Suprapubic skin (tissue), 4 donors: ENCODE measurements at places on chromosomes 3 and 15.

DNA sequence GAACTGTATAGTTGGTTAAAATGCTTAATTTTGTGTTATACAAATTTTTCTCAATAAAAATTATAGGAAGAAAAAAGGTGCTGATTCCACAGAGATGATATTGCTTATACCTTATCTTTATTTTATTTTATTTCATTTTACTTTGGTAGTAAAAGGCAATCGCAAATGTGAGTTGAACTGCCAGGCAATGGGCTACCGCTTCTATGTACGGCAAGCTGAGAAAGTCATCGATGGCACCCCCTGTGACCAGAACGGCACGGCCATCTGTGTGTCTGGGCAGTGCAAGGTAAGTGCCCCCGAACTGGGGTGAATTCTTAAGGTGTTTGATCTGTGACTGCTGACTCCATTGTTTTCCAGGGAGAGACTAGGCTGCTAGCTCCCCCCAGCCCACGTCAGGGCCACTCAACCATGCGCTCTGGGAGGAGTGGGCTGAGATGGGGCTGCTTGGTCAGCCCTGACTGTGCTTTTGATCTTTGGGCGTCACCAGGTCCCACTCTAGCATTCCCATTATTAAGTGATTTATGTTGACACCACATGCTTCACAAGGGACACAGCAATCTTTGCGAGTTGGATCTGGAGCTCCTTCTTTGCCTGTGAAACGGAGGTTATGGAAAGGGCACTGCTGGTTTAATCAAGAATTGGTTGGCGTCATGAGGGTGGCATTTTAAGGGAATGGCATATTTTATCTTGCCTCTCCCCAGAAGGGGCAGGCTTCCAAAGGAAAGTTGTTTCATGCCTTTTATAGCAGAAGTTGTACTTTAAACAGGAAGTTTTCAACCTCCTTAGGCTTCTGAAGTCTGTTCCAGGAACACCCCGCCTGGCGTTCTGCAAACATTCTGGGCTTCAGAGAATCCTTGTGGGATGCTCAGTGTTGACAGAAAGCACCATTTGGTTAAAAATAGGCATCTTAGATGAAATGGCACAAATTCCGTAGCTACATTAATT, 296.5 kb downstream of the THSD4 start:
- no peak for DNase-seq

DNA sequence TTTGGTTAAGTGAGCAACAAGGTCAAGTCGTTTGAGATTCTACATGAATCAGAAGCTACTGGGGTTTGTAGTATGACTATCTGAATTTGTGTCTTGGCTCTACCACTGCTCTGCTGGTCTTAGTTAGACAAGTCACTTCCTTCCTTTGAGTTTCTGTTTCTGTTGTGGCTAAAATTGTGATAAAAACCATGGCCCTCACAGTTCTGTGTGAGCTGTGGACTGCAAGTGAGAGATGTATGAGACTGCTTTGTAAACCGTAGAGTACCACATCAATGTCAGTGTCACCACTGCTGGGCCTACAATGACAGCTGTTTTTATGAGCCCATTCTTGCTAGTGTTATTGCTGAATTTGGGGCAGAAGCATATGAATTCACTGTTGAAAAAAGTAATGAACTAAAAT, 32.7 kb downstream of the RARB start:
- DNase-seq: no peak

- DNase-seq: no peak
Measured at GRCh38 chr3:69031635-69032034, 18.2 kb upstream of the EOGT start.

DNA sequence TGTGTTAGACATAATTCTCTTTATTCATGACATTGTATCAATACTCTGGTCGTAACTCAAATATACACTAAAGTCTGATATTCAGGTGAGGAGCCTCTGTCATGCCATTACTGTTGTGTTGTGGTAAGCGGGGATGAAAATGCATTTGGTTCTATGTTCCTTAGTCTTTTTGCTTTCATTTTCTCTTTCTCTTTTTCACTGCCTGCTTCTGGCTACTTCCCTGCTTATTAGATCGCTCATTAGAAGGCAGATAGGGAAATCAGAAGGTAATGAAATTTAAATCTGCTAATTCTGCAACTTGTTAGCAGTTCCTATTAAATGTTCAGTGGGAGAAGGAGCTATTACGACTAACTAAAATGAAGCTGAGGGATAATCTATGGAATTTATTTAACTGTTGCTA, 345.0 kb downstream of the GRM7 start:
- no peak for DNase-seq

DNA sequence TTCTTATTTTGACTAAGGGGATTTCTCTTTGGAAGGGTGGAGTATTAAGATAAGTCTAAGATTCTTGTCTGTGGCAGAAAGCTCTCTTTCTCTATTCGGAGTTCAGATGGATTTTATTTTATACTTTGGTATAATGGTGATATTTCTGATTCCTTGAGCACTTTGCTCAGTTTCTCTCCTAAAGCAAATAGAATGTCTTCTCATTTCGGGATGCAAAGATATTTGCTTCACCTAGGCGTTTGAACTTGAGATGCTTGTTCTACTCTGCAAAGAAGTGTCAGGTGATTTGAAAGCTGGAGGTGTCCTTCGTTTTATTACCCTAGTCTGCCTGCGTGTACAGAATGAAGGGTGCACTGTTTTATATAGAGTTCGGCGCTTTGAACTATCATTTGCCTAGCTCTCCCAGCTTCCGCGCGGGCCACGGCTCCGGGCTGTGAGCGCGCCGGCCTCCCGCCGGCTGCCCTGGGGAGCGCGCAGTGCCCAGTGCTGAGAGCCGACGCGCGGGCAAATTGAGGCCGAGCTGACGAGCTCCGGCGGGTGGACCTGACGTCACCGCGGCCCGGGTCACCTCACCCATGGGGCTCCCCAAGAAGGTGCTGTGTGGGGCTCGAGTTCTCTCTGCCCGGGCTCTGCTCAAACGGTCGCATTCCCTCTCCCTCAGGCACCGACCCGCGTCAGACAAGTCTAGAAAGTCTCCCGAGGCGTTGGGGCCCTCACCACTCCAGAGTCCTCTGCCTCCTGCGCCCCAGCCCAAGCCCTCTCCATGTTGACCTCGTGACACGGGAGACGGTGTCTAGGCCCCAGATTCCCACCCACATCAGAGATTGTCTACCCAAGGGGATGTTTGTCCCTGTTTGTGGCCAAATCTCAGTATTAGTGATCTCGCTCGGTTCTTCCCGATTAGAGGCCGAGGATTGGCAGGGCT, 7.5 kb downstream of the SOX2 start:
- no peak for DNase-seq

- no peak for DNase-seq
Measured at GRCh38 chr15:68896178-68896577, 34.1 kb upstream of the SPESP1 start.

GRCh38 chr3:13858768-13859520, 20.9 kb downstream of the WNT7A start:
- DNase-seq: no peak

DNA sequence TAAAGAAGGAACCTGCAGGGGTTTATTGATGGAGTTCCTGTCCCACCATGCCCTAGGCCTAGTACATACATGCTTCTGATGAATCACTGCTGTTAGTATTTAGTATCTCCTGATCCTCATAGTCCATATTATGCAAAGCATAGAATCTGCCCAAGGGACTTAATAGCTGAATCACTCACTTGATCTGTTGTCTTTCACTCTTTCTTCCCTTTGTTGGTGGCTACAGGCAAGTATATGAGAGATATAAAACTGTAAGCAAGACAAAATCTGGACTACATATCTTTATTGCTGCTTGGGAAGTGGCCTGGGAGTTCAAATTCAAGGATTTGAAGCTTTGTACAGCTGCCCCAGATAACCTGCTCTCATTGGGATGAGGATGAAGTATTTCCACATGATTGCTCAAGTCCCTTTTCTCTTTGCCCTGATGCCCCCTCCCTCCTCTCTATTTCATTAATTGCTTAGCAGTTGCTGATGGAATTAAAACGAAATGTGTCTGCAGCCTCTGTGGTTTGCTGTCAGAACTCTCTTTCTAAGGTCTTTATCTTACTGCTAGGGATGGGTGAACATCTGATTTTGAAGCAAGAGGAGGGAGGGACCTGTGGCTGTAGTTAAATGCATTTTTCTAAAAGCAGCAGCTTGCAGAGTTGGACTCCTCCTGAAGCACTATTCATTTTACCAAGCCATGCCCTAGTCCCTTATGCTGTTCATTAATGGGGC, 114.1 kb downstream of the ZNF609 start:
- no peak for DNase-seq

- DNase-seq: no peak
Measured at GRCh38 chr15:63050731-63051155, 8.2 kb downstream of the TPM1 start.

- DNase-seq: no peak
Measured at GRCh38 chr3:195208183-195208582, 62.8 kb downstream of the XXYLT1 start.

DNA sequence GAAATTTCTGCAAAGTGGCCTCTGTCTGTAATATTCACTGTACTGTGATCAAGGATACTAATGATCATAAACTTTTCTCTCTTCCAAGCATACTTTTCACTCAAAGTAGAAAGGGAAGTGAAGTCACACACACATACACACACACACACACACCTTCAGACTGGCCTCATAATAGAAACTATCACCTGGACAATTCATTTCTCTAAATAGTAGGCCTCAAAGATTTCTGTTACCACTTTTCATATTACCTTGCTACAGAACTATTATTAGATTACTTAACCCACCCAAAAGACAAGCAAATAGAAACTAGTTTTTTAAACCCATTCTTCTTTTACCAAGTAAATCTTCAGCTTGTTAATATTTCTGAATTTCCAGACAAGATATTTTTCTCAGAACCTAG, 12.2 kb downstream of the CPB1 start:
- no peak for DNase-seq

GRCh38 chr15:45121706-45122417, 7.7 kb downstream of the DUOXA2 start:
- DNase-seq: no peak

DNA sequence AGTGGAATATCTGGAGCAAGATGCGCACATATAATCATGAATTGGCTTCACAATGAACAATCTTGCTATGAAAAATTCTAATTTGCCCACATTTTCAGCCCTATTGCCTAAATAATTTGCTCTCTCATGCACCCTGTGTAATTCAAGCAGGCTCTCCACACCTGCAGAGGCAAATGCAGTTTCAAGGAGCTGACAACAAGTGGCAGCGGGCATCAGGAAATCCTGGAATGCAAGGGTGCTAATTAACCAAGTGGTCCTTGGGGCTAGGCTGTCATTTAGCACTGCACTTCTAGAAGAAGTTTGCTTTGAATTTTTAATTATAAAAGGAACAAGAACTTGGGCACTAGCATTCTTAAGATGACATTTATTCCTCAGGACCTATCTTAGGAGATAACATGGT, 56.3 kb upstream of the ICE2 start:
- DNase-seq: no peak

- DNase-seq: no peak
Measured at GRCh38 chr15:60551147-60551780, 72.3 kb upstream of the ICE2 start.

GRCh38 chr3:58366699-58367098, 34.0 kb downstream of the PXK start:
- no peak for DNase-seq

- DNase-seq: no peak
Measured at GRCh38 chr3:121481106-121481880, 64.5 kb downstream of the POLQ start.

- no peak for DNase-seq
Measured at GRCh38 chr3:13095408-13095937, 22.2 kb upstream of the IQSEC1 start.

GRCh38 chr3:24829629-24830229, 335.1 kb upstream of the THRB start:
- no peak for DNase-seq

GRCh38 chr15:31376511-31376910, 49.9 kb downstream of the KLF13 start:
- DNase-seq: no peak

GRCh38 chr3:169455472-169455871, 208.0 kb downstream of the MECOM start:
- no peak for DNase-seq
